IMR-90 (cell line): ENCODE measurements at places on chromosomes 16 and 17. TPM values are rescaled to one million over a fixed set of nuclear protein-coding genes. Genes with fewer than 3 reads are reported as not detected.

- H3K36me3 ChIP-seq: no peaks in the 10 kb centered on the region
- peaks cover 17% of the 10 kb centered on the region for H3K4me1 ChIP-seq
- H3K4me3 ChIP-seq: no peak overlapping the region
- peak; percentile 24 for DNase-seq
- no peaks in the 10 kb centered on the region for H3K27me3 ChIP-seq
Observed at GRCh38 chr17:57604771-57605674, 140.1 kb downstream of the CCDC182 start.

DNA sequence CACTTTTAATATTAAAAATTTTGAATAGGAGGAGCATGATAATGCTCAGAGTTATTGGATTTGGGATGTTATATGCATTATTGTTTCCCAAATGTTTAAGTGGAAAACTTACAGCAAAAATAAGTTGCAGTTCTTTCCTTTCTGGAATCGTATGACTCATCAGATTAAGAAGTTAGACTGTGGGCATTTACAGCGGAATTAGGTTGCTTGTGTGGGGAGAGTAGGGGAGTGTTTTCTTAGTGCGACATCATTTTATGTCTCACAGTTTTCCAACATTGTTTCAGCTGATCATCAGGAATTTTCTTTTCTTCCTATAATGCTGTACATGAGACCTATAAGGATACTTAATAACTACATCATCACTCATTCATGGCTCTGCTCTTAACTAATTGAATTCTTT, 1631.8 kb downstream of the CDH8 start:
- no peak overlapping the region for H3K27ac ChIP-seq
- DNase-seq: no peak
- H3K4me3 ChIP-seq: no peak overlapping the region
- no peaks in the 10 kb centered on the region for H3K27me3 ChIP-seq
- no peaks in the 10 kb centered on the region for H3K4me1 ChIP-seq

DNA sequence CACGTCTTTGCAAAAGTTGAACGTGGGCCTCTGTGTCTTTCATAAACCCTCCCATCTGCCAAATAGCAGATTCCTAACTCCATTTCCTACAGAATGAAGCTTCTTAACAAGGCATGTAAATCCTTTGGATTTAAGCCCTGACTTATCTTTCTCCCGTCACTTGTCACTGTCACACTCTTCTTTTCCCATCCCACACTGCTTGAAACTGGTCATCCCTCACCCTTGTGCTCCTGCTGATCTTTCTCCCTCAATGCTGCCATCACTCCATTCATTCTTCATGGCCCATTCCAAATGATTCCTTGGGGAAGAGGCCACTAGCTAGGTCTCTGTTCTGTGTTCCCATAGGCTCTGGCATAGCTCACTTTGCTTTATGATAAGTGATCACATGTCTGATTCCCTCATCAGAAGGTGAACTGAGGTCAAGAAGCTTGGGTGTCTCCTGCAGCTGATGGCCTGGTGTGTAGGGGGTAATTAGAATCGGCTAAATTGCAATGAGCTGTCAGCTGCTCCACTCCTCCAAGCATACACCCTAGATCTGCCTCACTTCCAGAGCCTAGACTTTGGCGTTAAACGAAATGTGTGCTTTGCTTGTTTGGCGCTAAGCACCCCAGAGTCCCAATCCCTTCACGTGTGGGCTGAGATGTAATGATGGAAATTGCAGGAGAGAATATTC, 61.7 kb downstream of the PECAM1 start:
- peaks cover 26% of the 10 kb centered on the region for H3K27me3 ChIP-seq
- H3K36me3 ChIP-seq: no peaks in the 10 kb centered on the region
- peaks cover 2% of the 10 kb centered on the region for H3K4me1 ChIP-seq
- no peak overlapping the region for H3K27ac ChIP-seq

DNA sequence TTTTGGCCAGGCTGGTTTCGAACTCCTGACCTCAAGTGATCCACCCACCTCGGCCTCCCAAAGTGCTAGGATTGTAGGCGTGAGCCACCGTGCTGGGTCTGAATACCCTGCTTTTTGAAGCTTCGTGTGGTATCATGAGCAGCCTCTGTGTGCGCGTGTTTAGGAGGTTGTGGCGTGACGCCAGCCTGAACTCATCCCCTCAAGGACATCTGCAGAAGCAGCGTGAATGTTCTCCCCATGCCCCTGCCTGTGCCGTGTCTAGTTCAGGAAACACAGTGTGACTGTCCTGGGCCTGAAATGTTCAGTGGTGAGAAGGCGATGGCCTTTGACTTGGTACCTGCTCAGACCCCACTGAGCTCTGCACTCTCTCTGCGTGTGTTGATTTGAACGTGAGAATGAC, 35.6 kb downstream of the RNF213 start:
- H3K27me3 ChIP-seq: no peaks in the 10 kb centered on the region
- H3K4me3 ChIP-seq: no peak overlapping the region
- H3K4me1 ChIP-seq: no peaks in the 10 kb centered on the region
- no peak overlapping the region for H3K27ac ChIP-seq
- peaks cover 71% of the 10 kb centered on the region for H3K36me3 ChIP-seq

GRCh38 chr16:67598527-67598926, 36.2 kb downstream of the CTCF start:
- no peak overlapping the region for H3K4me3 ChIP-seq
- peak; percentile 54 for DNase-seq
- no peaks in the 10 kb centered on the region for H3K27me3 ChIP-seq
- H3K27ac ChIP-seq: peak overlapping the region; percentile 63; the same call in 1 of the 2 replicates

DNA sequence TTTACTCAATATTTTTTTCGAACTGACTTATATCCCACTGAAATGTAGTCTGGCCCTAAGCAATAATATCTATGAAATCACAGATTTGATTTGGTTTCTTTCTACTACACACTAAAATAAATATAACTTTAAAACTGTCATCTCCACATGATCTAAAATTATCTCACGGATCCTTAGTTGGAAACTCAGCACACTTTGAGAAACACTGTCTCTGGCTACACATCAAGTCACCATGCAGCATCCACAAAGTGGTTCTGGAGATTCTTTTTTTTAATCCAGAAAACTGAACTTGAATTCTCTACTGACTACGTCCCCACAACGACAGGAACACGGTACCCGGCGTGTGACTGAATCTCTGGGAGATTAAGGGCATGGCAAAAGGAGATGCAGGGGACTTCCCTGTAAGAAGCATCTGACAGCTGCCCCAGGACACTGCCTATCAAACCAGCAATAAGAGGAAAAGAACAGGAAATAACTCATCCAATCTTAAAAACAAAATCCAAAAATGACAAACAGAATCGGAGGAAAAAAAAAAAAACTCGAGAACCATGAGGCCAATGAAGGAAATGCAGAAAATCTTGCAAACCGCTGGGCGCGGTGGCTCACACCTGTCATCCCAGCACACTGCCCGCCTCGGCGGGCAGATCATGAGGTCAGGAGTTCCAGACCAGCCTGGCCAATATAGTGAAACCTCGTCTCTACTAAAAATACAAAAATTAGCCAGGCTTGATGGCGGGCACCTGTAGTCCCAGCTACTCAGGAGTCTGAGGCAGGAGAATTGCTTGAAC, 141.0 kb upstream of the RCVRN start:
- peaks cover 6% of the 10 kb centered on the region for H3K4me1 ChIP-seq
- H3K36me3 ChIP-seq: no peaks in the 10 kb centered on the region
- H3K4me3 ChIP-seq: no peak overlapping the region
- H3K27me3 ChIP-seq: no peaks in the 10 kb centered on the region
- no peak overlapping the region for H3K27ac ChIP-seq

- no peak overlapping the region for H3K4me3 ChIP-seq
- H3K36me3 ChIP-seq: peaks cover 51% of the 10 kb centered on the region
- no peaks in the 10 kb centered on the region for H3K4me1 ChIP-seq
- DNase-seq: no peak
- H3K27me3 ChIP-seq: no peaks in the 10 kb centered on the region
Observed at GRCh38 chr16:2244301-2244700, 7.1 kb downstream of the ECI1 start.

DNA sequence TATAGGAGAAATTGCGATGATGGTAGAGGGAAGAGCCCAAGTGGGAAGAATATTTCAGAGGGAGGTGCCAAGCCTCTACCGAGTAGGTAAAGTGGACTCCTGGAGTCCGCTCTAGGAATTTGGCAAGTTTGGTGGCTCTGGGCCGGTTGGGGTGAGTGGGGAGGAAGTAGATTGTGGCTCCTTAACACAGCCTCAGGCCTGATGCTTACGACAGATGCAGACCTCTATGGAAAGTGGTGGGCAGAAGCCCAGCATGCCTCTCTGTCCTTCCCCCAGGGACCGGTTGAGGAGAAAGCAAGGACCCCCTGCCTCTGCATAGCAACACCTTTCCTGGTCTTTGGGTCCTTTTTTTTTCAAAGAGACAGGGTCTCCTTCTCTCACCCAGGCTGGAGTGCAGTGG, 55.9 kb upstream of the SIAH1 start:
- no peaks in the 10 kb centered on the region for H3K27me3 ChIP-seq
- DNase-seq: no peak
- peaks cover 6% of the 10 kb centered on the region for H3K4me1 ChIP-seq
- no peak overlapping the region for H3K4me3 ChIP-seq
- H3K27ac ChIP-seq: no peak overlapping the region

DNA sequence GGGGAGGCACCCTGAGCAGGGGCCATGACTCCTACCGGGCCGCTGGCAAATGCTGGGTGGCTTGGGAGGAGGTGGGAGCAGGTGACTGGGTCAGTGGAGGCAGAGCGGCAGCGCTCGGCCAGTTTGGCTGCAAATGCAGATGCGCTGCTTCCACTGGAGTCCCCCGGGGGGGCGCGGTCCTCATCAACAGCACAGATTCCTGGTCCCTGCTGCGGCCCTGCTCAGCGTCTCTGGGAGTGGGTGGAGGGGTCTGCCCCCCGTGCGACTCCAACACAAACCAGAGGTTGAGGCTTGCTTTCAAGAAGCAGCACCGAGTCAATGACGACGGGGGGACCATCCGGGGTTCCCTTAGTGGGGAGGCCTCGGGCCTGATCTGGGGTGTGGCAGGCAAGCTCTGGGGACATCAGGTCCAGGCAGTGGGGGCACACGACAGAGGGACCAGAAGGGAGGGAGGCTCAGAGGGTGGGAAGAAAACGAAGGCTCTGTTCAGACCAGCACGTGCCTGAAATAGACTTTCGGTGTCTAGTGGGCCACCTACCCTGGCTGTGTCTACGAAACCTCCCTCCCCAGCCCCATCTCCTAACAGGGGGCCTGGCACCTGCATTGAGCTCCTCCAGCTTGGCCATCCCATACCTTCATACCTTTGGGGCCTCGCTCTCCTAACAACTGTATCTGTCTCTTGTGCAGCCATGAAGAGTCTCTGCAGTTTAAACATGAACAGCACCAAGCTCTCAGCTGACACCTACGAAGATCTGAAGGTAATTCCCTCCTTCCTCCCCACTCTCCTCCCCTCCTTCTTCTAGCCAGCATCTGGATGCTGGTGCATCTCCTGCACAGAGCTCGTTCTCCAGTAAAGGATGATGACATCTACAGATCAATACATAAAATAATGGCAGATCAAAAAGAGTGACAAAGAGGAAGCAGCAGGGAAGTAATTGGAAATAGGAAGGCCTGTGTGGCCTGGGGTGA, 72.5 kb upstream of the PLCG2 start:
- peaks cover 48% of the 10 kb centered on the region for H3K36me3 ChIP-seq
- peaks cover 13% of the 10 kb centered on the region for H3K4me1 ChIP-seq
- DNase-seq: no peak
- H3K27me3 ChIP-seq: no peaks in the 10 kb centered on the region; the same call in 1 of the 2 replicates

DNA sequence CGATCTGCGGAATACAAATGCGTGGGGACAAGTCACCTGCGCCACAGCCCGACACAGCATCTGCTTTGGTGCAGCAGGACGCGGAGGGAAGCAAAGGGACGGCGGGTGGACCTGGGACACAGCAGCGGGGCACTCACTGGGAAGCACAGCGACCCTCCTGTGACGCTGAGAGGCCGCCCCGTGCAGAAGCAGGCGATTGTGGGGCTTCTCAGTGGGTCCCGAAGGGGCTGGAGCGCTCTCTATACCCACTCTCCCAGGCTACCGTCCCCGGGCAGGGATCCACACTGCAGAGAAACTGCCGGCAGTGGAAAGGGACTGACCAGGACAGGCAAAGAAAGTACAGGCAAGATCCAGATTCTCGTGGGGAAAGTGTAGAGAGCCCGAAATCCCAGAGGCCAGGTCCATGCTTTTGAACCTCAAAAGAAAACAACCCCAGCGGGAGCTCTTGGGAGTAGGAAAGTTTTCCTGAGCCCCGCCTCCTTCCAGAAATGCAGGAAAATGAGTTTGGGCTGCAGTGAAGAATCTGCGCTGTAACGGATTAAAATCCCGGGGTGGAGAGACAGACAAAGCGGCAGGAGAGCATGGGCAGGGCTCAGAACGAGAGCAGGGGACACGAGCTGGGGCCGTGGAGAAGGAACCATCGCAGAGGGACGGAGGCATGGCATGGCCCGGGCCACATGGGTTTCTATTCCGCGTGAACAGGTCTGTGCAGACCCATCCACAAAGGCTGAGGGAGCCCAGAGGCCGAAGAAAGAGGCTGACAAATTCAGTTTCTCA, 12.7 kb downstream of the COX4I1 start:
- peaks cover 44% of the 10 kb centered on the region for H3K27me3 ChIP-seq
- no peaks in the 10 kb centered on the region for H3K4me1 ChIP-seq
- no peaks in the 10 kb centered on the region for H3K36me3 ChIP-seq
- no peak overlapping the region for H3K4me3 ChIP-seq
- DNase-seq: no peak

Gene CHST5
- not detected in 2 replicates for total RNA-seq

Gene NPIPA3
- total RNA-seq: not detected in 2 replicates

Gene MPP3
- total RNA-seq: 5.0 and 5.7 TPM in 2 replicates

Gene CCDC200
- total RNA-seq: not detected in 2 replicates

Gene MRPS23
- 37.3 and 41.7 TPM in 2 replicates for total RNA-seq

Gene TRIM37
- total RNA-seq: 24.9 and 33.1 TPM in 2 replicates

Gene PRSS8
- not detected in 2 replicates for total RNA-seq

Gene CLDN6
- total RNA-seq: not detected in 2 replicates

Gene NDUFAF8
- total RNA-seq: 11.1 and 21.1 TPM in 2 replicates

Gene ST6GALNAC2
- total RNA-seq: not detected in 2 replicates

Gene ATP2C2
- not detected in 2 replicates for total RNA-seq
